A172 (cell line): ENCODE measurements at places on chromosomes 6 and 20. TPM values are rescaled to one million over a fixed set of nuclear protein-coding genes. Genes with fewer than 3 reads are reported as not detected.
A peak's percentile ranks its signal among the peaks of the same experiment; 100 is the strongest.

Gene GSTA3
- not detected in 2 replicates for total RNA-seq

GRCh38 chr6:143262859-143263258, 187.6 kb downstream of the ADAT2 start:
- no peak for DNase-seq

- no peak for DNase-seq
Measured at GRCh38 chr6:75876152-75876551, 127.1 kb downstream of the MYO6 start.

DNA sequence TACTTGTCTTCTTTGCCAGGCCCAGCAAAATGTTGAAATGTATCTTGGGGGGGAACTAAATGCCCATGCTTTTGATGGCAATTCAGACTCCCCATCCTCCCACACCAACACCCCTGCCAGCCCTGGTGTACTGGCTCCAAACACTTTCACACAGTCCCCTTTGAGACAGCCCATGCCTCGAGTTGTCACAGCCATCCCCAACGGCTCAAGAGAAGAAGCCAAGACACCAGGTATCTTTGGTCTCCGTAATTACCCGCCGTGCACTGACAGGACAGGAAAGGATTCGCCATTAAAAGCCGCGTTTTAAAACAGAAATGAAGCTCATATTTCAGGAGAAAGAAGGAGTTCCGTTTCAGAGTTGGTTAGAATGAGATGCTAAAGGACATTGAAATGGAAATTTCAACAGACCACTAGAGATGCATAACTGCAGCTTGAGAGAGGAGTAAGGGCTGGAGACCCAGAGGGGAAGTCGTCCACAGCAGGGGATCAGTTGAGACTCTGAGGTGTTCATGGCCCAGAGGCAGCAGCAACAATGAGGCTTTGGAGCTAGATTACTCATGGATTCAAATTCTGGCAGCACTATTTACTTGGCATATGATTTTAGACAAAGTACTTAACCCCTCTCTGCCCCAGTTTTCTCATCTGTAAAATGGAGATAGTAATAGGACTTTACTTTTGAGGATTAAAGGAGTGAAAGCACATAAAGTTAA, 63.5 kb upstream of the ADGRF1 start:
- no peak for DNase-seq

Gene SAMD5
- total RNA-seq: 1.8 and 2.7 TPM in 2 replicates

- peak; percentile 43 for DNase-seq
Measured at GRCh38 chr6:2695454-2696095, 55.1 kb downstream of the MYLK4 start.

DNA sequence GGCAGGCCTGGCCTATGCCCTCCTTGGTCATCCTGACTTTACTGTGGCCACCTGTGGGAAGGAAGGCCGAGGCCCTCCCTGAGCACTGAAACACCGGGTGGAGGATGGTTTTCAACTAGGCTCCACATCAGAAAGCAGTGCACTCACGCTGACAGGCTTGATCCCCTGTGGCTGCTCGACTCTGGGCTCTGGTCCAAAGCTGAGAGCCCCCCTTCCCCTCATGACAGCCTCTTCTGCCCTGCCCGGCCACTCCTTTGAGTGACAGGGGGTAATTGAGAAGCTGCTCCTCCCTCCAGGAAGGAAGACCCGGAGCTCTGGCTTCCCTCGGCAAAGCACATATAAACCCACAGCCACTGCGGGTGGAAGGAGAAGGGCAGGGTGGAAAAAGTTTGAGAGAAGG, 43.6 kb downstream of the MUC22 start:
- no peak for DNase-seq

Gene MYMX
- total RNA-seq: not detected in 2 replicates

DNA sequence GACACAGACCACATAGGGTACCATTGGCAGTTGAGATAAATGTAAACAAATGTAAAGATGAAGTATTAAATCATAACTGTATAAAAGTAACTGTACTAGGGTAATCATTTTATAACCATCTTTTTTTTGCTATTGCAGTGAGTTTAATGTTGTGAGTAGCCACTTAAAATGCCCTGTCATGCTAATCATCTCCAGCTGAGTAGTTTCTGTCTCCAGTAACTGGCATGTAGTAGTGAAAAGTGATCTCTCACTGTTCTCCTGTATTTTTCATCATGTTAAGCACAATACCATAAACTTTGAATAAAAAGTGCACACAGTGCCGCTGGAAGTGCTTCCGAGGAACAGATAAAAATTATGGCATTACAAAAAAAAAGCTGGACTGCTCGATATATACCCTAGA, 45.0 kb upstream of the OPRM1 start:
- no peak for DNase-seq

GRCh38 chr6:132752255-132752654, 5.4 kb downstream of the VNN2 start:
- DNase-seq: no peak

Gene C6orf15
- 2.4 TPM in 2 replicates for total RNA-seq

DNA sequence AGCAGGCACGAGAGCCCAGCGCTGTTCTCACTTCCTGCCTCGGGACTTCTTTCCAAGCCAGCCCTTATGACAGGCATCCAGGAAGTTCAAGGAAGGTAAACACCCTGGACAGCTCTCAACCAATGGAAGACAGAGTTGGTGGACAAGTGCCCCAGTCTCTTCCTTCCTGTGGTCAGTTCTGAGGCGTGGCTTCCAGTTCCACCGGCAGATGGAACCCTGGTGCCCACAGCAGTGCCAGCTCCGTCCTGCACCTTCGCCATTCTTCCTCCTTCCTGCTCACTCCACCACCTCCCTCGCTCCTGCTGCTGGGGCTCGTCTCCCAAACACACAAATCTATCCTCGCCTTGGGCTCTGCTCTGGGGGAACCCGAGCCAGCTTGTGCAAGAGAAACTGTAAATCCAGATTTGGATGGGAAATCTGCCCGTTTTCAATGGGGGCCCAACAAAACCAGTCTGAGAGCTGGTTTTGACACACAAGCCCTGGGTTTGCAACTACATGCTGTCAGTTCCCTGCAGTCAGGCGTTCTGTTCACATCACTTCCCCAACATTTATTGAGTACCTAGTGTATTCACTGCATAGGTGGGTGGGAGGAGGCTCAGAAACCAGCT, 162.7 kb downstream of the GRM4 start:
- peak; percentile 83 for DNase-seq

DNA sequence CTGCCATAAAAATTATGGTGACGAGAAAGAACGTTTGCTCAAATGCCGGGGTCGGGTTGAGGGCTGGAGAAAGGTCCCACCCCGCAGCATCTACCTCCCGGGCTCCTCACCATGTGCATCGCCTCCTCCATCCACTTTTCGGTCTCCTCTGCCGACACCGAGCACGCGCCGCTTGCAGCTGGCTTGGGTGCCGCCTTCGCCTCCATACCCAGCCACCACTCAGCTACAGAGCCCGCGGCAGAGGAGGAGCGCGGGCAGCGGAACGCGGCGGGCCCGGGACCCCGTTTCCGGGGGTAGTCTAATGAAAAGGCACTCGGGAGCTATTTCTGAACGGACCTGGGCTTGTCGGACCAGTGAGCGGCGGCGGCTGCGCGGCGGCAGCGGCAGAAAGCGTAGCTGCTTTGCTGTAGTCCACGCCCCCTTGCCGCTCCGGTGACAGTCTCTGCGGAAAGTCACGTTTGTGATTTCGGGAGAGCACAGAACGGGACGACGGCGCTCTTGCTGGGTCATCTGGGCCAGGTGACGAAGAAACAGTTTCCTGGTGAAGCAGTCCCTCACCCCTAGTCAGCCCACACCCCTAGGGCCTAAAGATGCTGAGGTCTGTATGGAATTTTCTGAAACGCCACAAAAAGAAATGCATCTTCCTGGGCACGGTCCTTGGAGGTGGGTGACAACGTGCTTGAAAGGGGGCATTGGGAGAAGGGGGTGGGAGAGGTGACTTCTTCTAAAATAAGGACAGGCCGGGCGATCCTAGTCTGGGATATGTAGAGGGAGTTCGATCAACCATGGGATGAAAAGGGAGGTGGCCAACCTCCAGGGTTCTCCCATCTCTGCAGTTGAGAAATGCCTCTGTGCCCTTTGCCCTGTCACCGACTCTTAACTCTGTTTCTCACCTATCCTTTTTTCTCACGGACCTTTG, at the start of the genes ADAT2 and PEX3:
Gene ADAT2, minus strand, starts transcription at position 243 of the 919 bp plus-strand sequence. Its CDS starts 37 bp downstream, at position 206.
Gene PEX3, plus strand, starts transcription at position 353 of the 919 bp plus-strand sequence. Its CDS starts 238 bp downstream, at position 591.
- peak; percentile 83 for DNase-seq

- no peak for DNase-seq
Measured at GRCh38 chr20:5797165-5797564, 47.0 kb downstream of the SHLD1 start.

DNA sequence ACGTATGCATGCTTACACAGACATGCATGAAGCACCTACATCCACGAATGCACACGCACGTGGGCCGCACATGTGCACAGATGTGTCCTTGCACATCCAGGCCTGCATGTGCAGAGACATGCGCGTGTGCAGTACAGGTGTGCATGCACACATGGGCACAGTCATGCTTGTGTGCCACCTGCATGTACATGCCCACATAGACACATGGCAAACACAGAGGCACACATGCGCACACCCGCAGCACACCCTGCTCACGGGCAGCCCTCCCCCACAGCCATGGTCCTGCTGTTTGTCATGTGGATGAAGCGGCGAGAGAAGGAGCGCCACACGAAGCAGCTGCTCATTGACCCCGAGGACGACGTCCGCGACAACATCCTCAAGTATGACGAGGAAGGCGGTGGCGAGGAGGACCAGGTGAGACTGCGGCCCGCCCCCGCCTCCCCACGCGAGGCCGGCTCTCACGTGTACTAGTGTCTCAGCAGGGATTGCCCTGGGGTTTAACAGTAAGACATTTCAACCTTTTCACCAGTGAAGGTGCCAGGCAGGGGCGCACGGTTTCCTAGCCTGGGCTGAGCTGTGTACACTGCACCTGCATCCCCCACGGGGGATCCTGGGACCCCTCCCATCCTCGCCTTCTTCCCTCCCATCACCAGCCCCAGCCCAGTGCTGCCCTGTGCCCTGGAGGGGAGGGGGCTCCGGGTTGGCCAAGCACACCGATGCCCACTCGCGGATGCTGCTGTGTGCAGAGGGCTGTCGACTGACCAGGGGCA, 132.8 kb downstream of the TAF4 start:
- DNase-seq: no peak
